Activated CD4-positive, alpha-beta T cell treated with anti-CD3 and anti-CD28 coated beads for 36 hours (primary cell): ENCODE measurements at places on chromosomes 13 and 19.

- no peaks in the 10 kb centered on the region for H3K36me3 ChIP-seq
- H3K27ac ChIP-seq, result no peak overlapping the region
- H3K4me3 ChIP-seq, result no peak overlapping the region
Measured at GRCh38 chr13:76882431-76882830, 3.8 kb downstream of the KCTD12 start.

GRCh38 chr13:71866335-71867130 is 471 bp downstream of the DACH1 start:
- peak overlapping the region; percentile 81 for H3K4me3 ChIP-seq
- peaks cover 45% of the 10 kb centered on the region for H3K27me3 ChIP-seq
- DNase-seq, result peak; percentile 60
- H3K27ac ChIP-seq, result no peak overlapping the region
- peaks cover 19% of the 10 kb centered on the region for H3K4me1 ChIP-seq

DNA sequence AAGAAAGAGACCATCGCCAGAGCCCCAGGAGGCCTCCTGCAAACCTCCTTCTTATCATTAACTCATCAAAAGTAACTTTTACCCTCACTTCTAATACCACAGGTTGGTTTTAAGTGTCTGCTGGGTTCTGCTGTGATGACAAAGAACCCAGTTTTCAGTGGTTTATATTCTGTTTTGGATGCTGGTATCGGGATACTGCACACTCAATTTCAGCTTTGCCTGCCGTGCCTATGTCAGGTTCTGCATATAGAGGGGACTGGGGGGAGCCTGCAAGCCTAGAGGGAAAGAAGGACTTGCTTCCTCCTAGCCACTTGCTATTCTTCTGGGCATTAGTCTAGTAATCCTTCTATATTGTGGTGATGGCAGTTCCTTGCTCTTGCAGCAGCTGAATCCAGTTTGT is 242.4 kb downstream of the KCNRG start:
- H3K27me3 ChIP-seq, result peaks cover 24% of the 10 kb centered on the region
- H3K4me3 ChIP-seq, result no peak overlapping the region
- no peak overlapping the region for H3K27ac ChIP-seq
- H3K36me3 ChIP-seq, result no peaks in the 10 kb centered on the region

GRCh38 chr19:7602240-7602934 is 6.7 kb downstream of the CAMSAP3 start:
- H3K4me1 ChIP-seq, result no peaks in the 10 kb centered on the region
- H3K4me3 ChIP-seq, result no peak overlapping the region
- H3K27ac ChIP-seq, result no peak overlapping the region
- H3K36me3 ChIP-seq, result no peaks in the 10 kb centered on the region
- peaks cover 22% of the 10 kb centered on the region for H3K27me3 ChIP-seq

GRCh38 chr13:101205408-101205807 is 210.9 kb downstream of the NALCN start:
- H3K4me1 ChIP-seq, result no peaks in the 10 kb centered on the region
- peaks cover 4% of the 10 kb centered on the region for H3K27me3 ChIP-seq
- no peak overlapping the region for H3K27ac ChIP-seq

DNA sequence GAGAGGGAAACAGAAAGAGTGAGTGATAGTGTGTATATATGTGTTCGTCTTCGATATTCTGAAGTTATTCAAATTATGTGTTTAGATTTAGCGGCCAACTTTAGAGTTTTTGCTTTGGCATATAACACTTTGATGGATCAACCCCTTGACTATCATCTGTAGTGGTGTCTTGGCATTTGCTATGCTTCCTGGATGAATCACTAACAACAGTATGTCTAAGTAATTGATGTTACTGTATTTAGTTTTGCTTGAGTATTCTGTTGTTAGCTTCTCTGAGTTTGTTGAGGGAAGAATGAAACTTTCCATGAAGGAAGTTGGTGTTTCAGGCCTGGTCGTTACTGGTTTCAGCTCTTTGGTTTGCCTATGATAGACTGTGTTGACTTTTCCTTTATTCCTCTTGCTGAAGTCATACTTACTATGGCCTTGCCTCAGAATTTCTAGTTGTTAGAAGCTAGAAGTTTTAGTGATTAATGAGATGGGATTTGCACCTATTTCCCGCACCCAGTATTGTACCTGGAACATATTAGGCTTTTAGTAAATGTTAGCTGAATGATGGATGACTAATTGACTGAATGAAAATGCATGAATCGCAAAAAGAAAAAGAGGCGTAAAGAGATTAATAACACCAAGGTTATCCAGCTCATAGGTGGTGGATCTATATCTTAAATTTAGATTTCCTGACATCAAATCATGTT is 20.7 kb downstream of the NDFIP2 start:
- peak overlapping the region; percentile 32 for H3K4me3 ChIP-seq
- peaks cover 90% of the 10 kb centered on the region for H3K4me1 ChIP-seq
- no peaks in the 10 kb centered on the region for H3K27me3 ChIP-seq
- peak overlapping the region; percentile 87 for H3K27ac ChIP-seq

GRCh38 chr19:45322311-45322710 is 364 bp downstream of the CKM start:
- H3K36me3 ChIP-seq, result no peaks in the 10 kb centered on the region
- H3K27ac ChIP-seq, result no peak overlapping the region
- H3K4me3 ChIP-seq, result no peak overlapping the region
- H3K27me3 ChIP-seq, result peaks cover 22% of the 10 kb centered on the region
- no peak for DNase-seq
- no peaks in the 10 kb centered on the region for H3K4me1 ChIP-seq

GRCh38 chr13:32079587-32079986 is 48.0 kb downstream of the FRY start:
- peaks cover 3% of the 10 kb centered on the region for H3K4me1 ChIP-seq
- H3K4me3 ChIP-seq, result no peak overlapping the region
- no peak overlapping the region for H3K27ac ChIP-seq
- no peak for DNase-seq

- DNase-seq, result no peak
- no peaks in the 10 kb centered on the region for H3K4me1 ChIP-seq
- no peak overlapping the region for H3K4me3 ChIP-seq
- no peak overlapping the region for H3K27ac ChIP-seq
- no peaks in the 10 kb centered on the region for H3K27me3 ChIP-seq
Measured at GRCh38 chr13:71758828-71759227, 108.2 kb downstream of the DACH1 start.

GRCh38 chr13:90627813-90628212 is 719.7 kb upstream of the MIR17HG start:
- no peak overlapping the region for H3K4me3 ChIP-seq
- H3K27ac ChIP-seq, result no peak overlapping the region
- no peak for DNase-seq
- H3K36me3 ChIP-seq, result no peaks in the 10 kb centered on the region
- H3K27me3 ChIP-seq, result no peaks in the 10 kb centered on the region

DNA sequence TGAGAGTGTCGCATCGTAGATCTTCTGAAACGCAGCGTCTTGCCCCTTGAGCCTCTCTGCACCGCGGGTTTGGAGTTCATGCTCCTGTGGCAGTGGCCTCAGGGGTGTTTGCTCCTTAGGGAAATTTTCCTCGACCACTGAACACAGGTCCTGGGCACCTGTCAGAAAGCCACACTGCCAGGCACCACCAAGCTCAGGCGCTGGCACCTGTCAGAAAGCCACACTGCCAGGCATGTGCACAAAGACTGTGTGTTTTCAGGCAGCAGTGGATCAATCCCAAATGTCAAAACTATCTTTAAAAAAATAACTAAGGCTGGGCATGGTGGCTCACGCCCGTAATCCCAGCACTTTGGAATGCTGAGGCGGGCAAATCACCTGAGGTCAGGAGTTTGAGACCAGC is 87.1 kb downstream of the ATP11A start:
- no peak overlapping the region for H3K4me3 ChIP-seq
- H3K36me3 ChIP-seq, result no peaks in the 10 kb centered on the region
- H3K27me3 ChIP-seq, result no peaks in the 10 kb centered on the region
- no peak overlapping the region for H3K27ac ChIP-seq
- DNase-seq, result no peak

GRCh38 chr13:48449656-48450055 is 36.7 kb upstream of the LPAR6 start:
- no peak overlapping the region for H3K27ac ChIP-seq
- H3K36me3 ChIP-seq, result peaks cover 26% of the 10 kb centered on the region
- DNase-seq, result no peak
- H3K4me1 ChIP-seq, result peaks cover 27% of the 10 kb centered on the region

- peaks cover 16% of the 10 kb centered on the region for H3K4me1 ChIP-seq
- no peak for DNase-seq
- H3K4me3 ChIP-seq, result no peak overlapping the region
Measured at GRCh38 chr19:48117515-48118130, 7.0 kb upstream of the PLA2G4C start.

DNA sequence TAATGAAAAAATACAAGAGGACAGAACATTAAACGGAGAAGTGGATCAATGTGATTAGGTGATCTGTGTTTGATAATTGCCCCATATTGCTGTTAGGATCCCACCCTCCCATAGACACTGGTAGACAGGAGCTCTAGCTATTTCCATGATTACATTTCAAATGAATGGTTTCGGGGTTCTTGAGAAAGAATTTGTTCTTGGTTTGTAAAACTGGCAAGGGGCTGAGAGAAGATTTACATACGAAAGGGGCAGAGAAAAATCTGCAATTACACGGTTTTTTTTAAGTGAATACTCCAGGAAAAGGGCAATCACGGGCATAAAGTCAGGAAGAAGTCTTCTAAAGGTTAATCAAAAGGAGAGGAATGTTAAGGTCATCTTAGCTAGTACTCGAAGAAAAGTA is 2125.7 kb upstream of the PCDH20 start:
- H3K4me3 ChIP-seq, result no peak overlapping the region
- no peaks in the 10 kb centered on the region for H3K27me3 ChIP-seq
- no peaks in the 10 kb centered on the region for H3K36me3 ChIP-seq
- DNase-seq, result no peak
- no peak overlapping the region for H3K27ac ChIP-seq

DNA sequence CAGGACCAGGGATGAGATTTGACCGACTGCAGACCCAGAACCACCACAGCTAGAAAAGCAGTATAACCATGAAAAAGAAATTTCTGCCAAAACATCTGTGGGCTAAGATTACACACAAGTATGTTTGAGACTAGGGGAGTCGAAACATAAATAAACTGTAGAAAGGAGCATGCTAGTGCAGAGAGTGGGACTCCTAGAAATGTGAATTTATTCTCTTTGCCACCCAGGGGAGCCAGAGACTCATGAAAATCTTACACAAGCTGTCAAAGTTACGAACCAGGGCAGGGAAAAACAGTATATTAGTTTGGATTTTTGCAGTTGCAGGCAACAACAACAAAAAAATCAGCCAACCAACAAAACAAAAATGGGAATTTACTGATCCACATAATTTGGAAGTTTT is 12.3 kb upstream of the HSPH1 start:
- H3K27me3 ChIP-seq, result peaks cover 5% of the 10 kb centered on the region
- DNase-seq, result no peak
- H3K36me3 ChIP-seq, result no peaks in the 10 kb centered on the region
- no peak overlapping the region for H3K27ac ChIP-seq
- H3K4me1 ChIP-seq, result no peaks in the 10 kb centered on the region
- H3K4me3 ChIP-seq, result no peak overlapping the region

DNA sequence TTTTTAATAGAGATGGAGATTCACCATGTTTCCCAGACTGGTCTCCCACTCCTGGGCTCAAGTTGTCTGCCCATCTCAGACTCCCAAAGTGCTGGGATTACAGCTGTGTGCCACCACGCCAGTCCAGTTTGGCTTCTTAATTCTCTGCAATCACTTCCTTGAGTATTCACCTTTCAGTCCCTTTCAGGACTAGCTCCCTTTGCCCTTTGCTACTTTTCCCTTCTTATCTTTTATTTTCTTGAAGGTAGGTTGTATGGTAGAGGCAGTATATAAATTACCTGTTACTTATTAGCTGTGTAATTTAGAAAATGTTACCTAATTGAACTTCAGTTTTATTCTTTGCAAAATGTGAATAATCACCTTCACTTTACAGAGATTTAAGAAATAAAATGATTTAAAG is 285.8 kb downstream of the FGF9 start:
- H3K4me1 ChIP-seq, result no peaks in the 10 kb centered on the region
- no peak overlapping the region for H3K4me3 ChIP-seq
- no peaks in the 10 kb centered on the region for H3K36me3 ChIP-seq
- H3K27me3 ChIP-seq, result peaks cover 8% of the 10 kb centered on the region

DNA sequence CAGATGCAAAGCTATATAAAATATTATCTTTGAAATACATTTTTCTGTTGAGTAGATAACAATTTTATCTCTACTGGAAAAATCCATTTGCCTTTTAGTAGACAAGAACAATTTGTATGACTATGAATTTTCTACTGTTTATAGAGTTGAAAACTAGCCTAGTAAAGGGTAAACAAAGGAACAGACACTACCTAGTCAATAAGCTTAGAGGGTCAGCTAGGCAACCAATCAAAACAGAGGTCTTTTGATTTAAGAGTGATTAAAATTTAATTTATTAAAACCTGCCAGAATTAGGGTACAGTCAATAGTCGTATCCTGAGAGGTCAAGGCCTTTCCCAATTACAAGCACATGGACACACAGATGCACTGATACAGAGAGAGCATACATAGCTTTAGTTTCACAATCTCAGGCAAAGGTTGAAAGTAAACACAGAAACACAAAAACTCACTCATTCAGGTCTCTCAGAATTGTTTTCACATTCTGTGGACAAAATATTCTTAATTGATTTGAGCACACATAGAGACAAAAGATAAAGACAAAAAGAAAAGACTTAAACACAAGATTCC is 24.5 kb upstream of the GPC6 start:
- no peaks in the 10 kb centered on the region for H3K36me3 ChIP-seq
- no peak overlapping the region for H3K27ac ChIP-seq
- DNase-seq, result no peak
- H3K27me3 ChIP-seq, result no peaks in the 10 kb centered on the region
- H3K4me1 ChIP-seq, result no peaks in the 10 kb centered on the region

DNA sequence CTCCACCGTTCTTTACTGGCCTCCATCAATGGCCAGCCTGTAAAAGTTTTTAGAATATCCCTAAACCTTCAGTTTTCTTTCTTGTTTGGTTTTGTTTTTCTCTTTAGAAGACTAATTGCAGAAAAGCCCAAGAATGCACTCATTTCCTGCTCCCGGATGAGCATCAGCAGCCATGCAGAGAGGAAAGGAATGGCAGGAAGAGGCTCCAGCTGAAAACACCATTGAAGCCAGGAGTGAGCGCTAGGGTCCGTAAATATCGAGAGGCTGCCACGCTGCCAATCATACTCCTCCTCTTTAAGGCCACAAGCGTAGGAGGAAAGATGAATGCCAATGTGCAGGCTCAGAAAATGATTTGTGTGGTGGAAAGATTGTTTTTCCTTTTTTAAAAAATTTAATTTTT is 57.4 kb upstream of the UBE2L5 start:
- H3K4me3 ChIP-seq, result no peak overlapping the region
- no peaks in the 10 kb centered on the region for H3K27me3 ChIP-seq
- DNase-seq, result no peak

DNA sequence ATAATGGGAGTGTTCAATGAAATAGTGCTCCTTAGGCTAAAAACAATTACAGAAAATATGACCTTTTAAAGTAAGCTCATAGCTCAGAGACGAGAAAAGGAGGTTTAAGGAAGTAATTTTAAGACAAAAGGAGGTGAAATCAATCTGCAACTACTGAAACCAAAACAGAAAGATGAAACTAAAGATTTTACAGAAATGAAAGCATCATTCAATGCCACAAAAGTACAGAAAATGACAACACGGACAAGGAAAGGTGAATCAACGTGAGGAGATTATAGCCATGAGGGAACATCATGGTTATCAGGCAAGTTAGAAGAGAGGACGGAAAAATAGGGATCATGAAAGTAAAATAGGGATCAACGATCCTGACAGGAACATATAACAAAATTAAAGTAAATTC is 745.2 kb downstream of the PCDH17 start:
- no peak for DNase-seq
- no peak overlapping the region for H3K27ac ChIP-seq
- no peaks in the 10 kb centered on the region for H3K4me1 ChIP-seq
